ENCODE measurements at places on chromosomes 3 and 15. TPM values are rescaled to one million over a fixed set of nuclear protein-coding genes. Genes with fewer than 3 reads are reported as not detected.
A peak's percentile ranks its signal among the peaks of the same experiment; 100 is the strongest.

EEF1AKMT4 gene
- total RNA-seq = 3.9 TPM

DNA sequence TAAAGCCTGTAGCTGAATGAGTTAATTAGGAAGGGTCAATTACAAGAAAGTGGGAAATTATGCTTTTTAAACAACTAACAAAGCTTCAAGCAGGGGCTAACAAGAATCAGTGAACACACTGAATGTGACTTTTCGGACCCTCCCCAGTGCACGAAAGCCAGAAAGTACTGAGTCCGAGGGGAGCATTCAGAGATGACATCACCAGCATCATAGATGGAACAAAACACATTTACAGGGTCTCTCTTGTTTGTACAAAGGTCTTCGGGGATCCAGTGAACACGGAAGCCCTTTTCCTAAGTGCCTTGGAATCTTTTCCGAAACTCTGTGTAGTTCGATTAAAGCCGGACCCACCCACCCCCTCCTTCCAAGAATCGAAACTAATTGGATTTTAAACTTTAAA lies 829 bp downstream of the DCP1A start:
- peak; percentile 49 for DNase-seq

- no peak for DNase-seq
These were observed 440.8 kb downstream of the ZNF385D start for GRCh38 chr3:21310161-21310560.

DNA sequence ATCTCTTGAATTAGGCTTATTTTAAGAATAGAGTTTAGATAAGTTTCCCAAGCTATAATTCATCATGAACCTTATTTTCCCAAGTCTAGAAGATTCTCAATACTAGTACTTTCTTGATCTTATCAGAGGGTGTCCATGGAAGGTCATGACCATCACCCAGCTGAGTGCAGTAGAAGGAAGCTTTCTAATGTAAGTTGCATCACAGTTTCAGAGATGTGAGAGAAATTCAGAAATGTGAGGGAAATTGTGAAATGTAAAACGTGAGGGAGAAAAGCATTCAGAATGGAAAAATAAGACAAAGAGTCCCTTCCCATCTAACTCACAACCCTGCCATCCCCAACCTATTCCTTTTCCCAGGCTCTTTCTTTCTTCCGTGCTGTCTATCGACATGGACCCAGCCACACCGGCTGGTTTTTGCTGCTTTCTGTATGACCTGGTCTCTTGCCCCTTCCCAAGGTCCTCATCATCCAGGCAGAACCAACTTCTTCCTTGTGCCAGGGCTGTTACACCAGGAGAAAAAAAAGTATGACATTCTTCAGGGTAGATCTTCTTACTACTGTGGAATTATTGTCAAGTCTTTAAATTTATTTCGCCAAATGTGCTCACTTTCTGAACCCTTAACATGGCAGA lies 6.7 kb downstream of the CAPN3 start:
- no peak for DNase-seq

PARP15 gene
- total RNA-seq = under 0.01 TPM

- DNase-seq = no peak
These were observed 16.4 kb upstream of the ST8SIA2 start for GRCh38 chr15:92377083-92377789.

DNA sequence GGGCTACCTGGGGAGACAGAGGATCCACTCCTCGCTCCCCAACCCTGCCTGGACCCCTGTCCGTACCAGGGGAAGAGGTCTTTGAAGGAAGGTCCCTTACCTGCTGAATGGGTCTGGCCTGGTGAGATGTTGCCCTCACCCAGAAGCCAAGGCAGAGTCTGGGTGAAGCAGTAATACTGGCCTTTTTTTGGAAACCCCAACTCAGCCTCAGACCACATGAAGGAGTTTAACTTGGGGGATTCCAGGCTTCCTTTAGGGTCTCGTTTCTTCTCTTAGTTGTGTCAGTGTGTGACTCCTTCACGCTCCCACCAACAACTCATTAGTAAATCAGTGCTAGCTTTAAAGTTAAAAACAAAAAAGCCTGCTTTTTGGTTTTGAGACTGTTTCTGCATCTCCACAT lies 45.6 kb downstream of the RTP1 start:
- DNase-seq = no peak

DNA sequence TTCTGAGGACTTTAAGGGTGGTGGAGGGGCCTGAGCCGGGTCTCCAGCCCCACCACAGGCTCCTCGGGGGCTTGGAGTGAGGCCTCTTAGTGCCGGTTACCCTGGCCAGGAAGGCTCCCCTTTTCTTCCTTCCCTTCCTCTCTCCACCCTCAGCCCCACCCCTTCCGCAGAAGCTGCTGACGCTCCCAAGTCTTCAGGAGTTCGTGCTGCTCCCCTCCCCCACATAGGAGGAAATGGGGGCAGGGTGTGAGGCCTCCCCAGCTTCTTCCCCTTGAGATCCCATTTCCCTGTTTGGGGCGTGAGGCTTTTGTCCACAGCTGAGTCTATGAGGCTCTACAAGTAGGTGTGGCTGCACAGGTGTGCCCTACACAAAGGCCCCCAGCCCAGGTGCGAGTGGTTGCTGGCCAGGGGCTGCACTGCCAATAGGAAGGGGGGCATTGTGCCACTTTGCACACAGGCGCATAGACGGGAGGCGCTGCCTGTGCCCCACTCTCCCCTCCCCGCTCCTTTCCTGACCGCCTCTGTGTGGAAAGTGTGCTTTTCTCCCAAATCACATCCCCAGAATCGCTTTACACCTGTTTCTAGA lies 915 bp upstream of the CALML4 start:
- DNase-seq = no peak

ETFA gene
- 85.7 TPM for total RNA-seq

LRTM1 gene
- not detected for total RNA-seq

- DNase-seq = peak; percentile 47
These were observed 24.3 kb downstream of the H1-8 start for GRCh38 chr3:129567176-129567705.

GRCh38 chr15:65372787-65373067 lies 5.1 kb downstream of the IGDCC3 start:
- no peak for DNase-seq

- no peak for DNase-seq
These were observed 116.6 kb downstream of the FBN1 start for GRCh38 chr15:48528921-48529320.

- DNase-seq = peak; percentile 7
These were observed 105.7 kb downstream of the ZNF385D start for GRCh38 chr3:21645121-21645897.

DNA sequence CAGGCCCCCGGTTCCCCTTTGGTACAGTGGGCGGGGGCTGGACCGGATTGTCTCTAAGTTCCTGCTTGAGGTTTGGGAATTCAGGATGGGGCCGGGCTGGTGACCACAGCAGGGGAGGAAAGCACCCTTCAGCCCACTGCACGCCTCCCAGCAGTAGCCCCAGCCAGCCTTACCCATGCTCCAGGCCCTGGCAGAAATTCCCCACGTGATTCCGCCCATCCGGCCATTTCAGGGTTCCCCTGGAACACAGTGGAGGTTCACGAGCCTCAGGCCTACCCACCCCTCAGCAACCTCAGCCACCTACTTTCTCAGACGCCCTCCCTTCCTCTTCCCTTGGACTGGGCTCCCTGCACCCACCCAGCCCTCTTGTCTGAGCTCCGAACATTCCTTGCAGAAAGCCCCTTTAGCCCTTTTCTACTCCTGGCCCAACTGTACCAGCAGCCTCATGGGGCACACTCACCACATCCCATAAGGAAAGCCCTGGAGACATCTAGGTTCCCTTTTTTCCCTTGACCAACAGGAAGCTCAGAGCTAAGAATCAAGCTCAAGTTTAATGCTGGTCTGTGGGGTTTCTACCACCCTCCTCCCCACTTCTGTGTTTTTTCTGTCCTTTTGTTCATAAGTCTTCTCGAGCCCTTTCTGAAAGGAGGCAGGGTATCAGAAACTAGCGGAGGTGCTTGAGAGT lies 11.5 kb downstream of the ALS2CL start:
- DNase-seq = no peak

GOLGA6L10 gene
- 2.9 TPM for total RNA-seq

DNA sequence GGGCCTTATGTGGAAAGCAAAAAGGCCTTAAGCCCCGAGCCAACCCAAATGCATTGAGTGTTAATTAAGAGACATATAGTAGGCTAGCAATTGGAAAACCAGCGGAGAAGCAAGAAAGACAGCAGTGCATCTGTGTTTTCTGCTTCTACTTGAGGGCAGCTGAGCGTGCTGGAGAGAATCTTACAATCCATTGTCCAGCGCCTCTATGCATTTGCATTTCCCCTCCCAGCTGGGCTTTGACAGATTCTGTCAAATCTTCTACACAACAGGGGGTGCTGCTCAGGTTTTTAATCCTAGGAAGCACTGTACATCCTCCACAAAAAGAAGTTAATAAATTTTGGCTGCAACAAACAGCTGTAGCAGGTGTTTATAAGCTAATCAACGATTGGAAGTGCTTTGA lies 23.9 kb downstream of the SSR3 start:
- no peak for DNase-seq

- DNase-seq = no peak
These were observed 58.1 kb upstream of the CD200R1L start for GRCh38 chr3:112904786-112905185.

TUSC7 gene
- not detected for total RNA-seq

ROBO1 gene
- total RNA-seq = 65.4 TPM

GRCh38 chr3:192899540-192899982 lies 18.1 kb downstream of the MB21D2 start:
- DNase-seq = peak; percentile 67

GRCh38 chr3:40725031-40725430 lies 200.3 kb downstream of the ZNF621 start:
- no peak for DNase-seq

DNA sequence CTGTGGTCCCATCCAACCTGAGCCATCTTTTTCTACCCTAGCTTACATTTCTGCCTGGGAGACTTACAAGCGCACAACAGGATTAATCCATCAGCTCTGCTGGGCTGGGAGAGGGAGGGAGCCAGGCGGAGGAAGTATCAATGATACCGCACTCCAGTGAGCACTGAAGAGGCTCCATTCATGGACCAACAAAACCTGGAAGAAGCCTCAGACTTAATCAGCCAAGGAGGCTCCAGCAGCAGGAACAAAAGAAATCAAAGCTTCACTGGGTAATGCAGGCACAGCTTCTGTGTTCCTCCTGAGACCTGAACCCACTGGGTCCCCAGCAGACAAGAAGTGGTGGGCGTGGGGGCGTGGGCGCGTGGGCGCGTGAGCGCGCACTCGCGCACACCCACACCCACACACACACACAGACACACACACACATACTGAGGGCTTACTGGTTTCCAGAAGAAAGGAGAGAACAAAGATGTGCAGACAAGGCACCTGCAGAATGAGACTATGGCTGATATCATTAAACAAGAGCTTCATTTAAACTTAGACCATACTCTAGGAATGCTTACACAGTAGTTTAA lies 87.0 kb upstream of the BOC start:
- DNase-seq = no peak

IL12A gene
- 0.64 TPM for total RNA-seq

All from fibroblast of villous mesenchyme (primary cell).